ENCODE measurements at places on chromosomes 16 and 17.

DNA sequence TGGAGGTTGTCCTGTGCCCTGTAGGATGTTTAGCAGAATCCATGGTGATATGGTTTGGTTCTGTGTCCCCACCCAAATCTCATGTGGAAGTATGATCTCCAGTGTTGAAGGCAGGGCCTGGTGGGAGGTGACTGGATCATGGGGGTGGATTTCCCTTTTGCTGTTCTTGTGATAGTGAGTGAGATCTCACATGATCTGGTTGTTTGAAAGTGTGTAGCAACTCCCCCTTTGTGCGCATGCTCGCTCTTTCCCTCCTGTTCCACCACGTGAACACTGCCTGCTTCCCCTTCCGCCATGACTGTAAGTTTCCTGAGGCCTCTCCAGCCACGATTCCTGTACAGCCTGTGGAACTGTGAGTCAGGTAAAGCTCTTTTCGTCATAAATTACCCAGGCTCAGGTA lies 61.9 kb downstream of the ARHGAP17 start:
- DNase-seq = no peak

DNA sequence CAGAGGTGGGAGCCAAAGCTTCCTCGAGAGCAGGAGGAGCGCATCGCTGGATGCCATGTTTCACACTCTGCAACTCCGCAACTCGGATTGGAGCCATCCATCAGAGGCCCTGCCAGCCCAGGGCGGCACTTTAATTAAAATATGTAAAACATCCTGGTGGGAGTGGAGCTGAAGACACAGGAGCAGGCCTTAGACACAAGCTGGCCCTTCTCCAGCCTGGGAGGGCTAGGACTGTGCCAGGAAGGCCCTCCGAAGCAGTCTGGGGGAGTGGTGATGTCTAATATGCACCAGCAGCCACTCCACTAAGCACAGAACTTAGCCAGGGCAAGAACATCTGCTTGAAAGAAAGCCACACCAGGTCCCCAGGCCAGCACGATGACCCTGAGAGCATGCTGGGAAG lies 5.8 kb upstream of the CCDC182 start:
- DNase-seq = no peak

GRCh38 chr16:81798311-81799137 lies 19.4 kb downstream of the PLCG2 start:
- no peak for DNase-seq

GRCh38 chr17:74670329-74670728 lies 42.4 kb downstream of the CD300LF start:
- DNase-seq = no peak

DNA sequence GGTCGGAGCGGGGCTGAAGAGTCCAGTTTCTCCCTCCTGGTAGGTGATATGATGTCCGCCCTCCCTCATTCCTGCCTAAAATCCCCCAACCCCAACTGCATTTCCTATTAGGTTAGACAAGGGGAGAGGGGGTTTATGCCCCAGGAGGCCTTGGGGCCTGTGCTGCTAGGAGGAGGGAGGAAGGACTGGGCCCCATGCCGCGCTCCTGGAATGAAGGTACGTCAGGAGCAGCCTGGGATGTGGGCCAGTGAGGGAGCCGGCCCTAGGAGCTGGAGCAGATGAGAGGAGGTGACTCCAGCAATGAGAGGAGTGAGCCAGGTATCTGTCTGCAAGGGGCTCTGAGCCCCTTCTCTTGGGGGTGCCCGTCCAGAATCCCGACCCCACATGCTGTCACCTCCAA lies 46.9 kb upstream of the CDC42EP4 start:
- no peak for DNase-seq

DNA sequence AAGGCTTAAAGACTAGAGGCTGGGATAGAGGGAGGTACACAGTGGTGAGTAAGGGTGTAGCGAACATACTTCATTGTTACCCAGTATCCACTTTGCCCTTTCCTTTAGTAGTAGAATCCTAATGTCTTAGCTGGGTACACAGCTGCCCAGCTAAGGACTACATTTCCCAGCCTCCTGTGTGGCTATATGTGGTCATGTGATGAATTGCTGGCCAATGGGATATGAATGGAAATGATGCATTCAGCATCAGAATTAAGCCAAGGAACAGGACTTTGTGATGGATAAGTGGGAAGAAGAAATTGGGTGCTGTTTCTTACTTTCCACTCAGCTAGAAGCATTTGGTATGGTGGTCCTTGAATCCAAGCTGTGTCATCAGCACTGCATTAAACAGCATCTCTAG lies 55.9 kb downstream of the FOXL1 start:
- DNase-seq = peak; percentile 27

DNA sequence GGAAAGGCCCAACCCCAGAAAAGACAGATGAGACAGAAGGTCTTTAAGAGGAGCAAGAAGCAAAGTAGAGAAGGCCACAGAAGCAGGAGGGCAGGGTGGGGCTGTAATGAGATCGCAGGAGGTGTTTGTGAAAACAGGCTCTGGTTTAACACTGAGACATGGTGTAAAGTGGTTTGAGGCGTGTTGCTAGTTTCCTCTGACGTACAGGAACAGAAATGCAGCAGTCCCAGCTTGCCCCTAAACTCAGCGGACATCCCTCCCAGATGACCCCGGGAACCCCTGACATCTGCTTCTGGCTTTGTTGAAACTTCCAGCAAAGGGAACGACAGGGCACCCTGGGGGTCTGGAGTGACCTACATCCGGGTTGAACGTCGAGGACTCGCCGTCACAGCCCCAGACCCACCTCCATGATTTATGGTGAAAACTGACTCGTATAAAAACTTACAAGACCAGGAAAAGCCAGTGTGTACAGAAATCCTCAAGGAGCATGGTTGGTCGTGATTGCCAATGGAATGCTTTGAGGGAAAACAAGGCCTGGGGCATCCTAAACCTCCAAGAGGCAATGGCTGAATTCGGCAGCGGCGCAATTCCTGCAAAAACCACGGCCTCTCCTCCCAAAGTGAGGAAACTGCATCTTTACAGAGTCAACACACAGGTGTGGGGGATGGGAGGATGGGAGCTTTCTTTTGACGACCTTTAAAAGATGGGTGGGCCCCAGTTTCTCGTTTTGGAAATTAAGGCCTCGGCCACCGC lies 25.8 kb downstream of the LITAF start:
- DNase-seq = peak; percentile 31

GRCh38 chr17:79192503-79193351 lies 118.1 kb downstream of the ENGASE start:
- DNase-seq = peak; percentile 93

- no peak for DNase-seq
Measured at GRCh38 chr16:1793578-1794220, at the start of gene IGFALS. TSS of gene IGFALS (minus strand) at chr16:1793705. CDS start at chr16:1793652, 53 bp downstream.

All from neural progenitor cell (in vitro differentiated cells).